ENCODE measurements at places on chromosomes 7 and 10. TPM values are rescaled to one million over a fixed set of nuclear protein-coding genes. Genes with fewer than 3 reads are reported as not detected.

GRCh38 chr7:33692956-33693355, 212.4 kb upstream of the BMPER start:
- no peaks in the 10 kb centered on the region for H3K4me1 ChIP-seq
- no peaks in the 10 kb centered on the region for H3K27me3 ChIP-seq
- no peak for DNase-seq
- H3K4me3 ChIP-seq, result no peak overlapping the region
- peaks cover 5% of the 10 kb centered on the region for H3K36me3 ChIP-seq
- no peak overlapping the region for H3K27ac ChIP-seq

DNA sequence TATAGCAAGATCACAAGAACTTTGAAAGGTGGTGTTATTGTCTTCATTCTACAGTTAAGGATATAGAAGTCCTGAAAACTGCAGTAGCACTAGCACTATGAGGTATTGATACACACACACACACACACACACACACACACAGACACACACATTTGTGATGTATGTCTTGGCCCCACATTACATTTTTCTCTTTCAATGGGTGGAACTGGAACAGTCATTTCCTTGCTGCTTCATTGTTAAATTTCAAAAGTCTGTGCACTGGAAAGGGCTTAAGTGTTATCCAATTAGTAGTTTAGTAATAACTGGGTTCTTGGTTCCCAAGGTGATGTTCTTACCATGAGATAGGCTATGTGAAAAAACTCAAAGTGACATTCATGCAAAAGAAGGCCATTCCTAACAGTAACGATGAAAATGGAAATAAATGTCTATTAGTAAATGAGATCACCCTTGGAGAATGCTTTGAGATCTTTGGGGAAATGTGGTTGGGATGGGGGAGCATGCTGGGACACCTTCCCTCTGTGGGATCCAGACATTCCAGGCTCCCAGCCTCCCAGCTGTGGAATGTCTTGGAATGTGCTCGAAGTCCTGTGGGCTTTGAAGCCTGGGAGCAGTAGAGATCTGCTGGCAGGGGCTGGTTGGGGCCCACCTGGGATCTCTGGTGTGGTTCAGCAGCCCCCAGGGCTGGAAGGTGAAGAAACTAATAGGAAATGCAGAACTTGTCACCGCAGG, 37.4 kb upstream of the CALD1 start:
- no peak overlapping the region for H3K4me3 ChIP-seq
- no peak for DNase-seq
- H3K36me3 ChIP-seq, result no peaks in the 10 kb centered on the region
- H3K4me1 ChIP-seq, result peaks cover 4% of the 10 kb centered on the region
- no peak overlapping the region for H3K27ac ChIP-seq

DNA sequence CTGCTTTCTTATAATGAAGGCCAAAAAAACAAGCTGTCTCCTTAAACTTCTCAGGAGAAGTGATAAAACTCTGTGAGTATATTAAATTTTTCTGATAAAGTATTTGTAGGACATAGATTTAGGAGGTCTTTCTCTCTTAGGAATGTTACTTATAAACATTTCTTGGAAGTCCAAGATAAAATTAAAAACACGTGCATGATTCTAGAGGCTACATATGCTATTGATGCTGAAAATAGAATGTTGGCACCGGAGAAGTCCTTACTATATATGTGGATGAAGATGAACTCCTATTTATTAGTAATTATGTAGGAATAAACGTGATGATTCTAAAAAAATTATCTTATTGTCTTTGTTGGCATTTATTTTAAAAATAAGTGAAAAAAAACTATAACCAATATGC, 241.3 kb upstream of the LRRTM3 start:
- DNase-seq, result no peak
- H3K27me3 ChIP-seq, result no peaks in the 10 kb centered on the region
- H3K4me3 ChIP-seq, result no peak overlapping the region
- H3K36me3 ChIP-seq, result no peaks in the 10 kb centered on the region
- no peaks in the 10 kb centered on the region for H3K4me1 ChIP-seq

- H3K27me3 ChIP-seq, result no peaks in the 10 kb centered on the region
- DNase-seq, result no peak
- H3K27ac ChIP-seq, result no peak overlapping the region
- H3K4me1 ChIP-seq, result peaks cover 33% of the 10 kb centered on the region
Observed at GRCh38 chr7:38327637-38328036, 54.2 kb upstream of the TARP start.

GRCh38 chr7:116652793-116653192, 19.2 kb upstream of the MET start:
- DNase-seq, result no peak
- H3K36me3 ChIP-seq, result no peaks in the 10 kb centered on the region
- H3K27me3 ChIP-seq, result peaks cover 24% of the 10 kb centered on the region
- H3K4me1 ChIP-seq, result no peaks in the 10 kb centered on the region
- H3K27ac ChIP-seq, result no peak overlapping the region
- H3K4me3 ChIP-seq, result no peak overlapping the region

GRCh38 chr10:5499493-5500140, at the start of gene CALML5:
TSS of gene CALML5 (minus strand) at chr10:5499570. CDS start at chr10:5499438, 132 bp downstream.
- H3K36me3 ChIP-seq, result no peaks in the 10 kb centered on the region
- DNase-seq, result no peak
- no peaks in the 10 kb centered on the region for H3K4me1 ChIP-seq
- no peak within 1 kb of the TSS for H3K4me3 ChIP-seq

DNA sequence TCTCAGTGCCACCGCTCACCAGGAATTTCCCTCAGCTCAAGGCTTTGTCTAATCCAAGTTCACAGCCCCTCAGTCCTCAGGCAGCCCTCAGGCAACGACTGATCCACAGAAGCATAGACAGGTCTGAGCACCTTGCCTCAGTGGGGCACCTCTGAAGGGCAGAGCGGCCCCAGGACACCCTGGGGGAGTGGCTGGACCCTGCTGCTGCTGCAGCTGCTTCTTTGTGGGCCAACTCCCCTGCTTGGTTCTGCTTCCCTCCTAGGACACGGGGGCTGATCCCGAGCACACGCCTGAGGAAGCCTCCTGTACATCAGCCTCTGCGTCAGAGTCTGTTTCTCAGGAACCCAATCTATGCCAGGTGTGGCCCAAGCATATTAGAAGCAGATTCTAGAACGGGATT, 16.2 kb downstream of the CUZD1 start:
- H3K4me1 ChIP-seq, result no peaks in the 10 kb centered on the region
- no peak for DNase-seq
- no peak overlapping the region for H3K4me3 ChIP-seq

- no peak overlapping the region for H3K27ac ChIP-seq
- peaks cover 5% of the 10 kb centered on the region for H3K4me1 ChIP-seq
- DNase-seq, result no peak
- no peak overlapping the region for H3K4me3 ChIP-seq
Observed at GRCh38 chr10:100710151-100710871, 35.1 kb upstream of the PAX2 start.

GRCh38 chr7:26685606-26686005, 178.8 kb downstream of the SKAP2 start:
- H3K27me3 ChIP-seq, result peaks cover 27% of the 10 kb centered on the region
- H3K4me3 ChIP-seq, result no peak overlapping the region
- H3K4me1 ChIP-seq, result no peaks in the 10 kb centered on the region
- no peak for DNase-seq
- peaks cover 1% of the 10 kb centered on the region for H3K36me3 ChIP-seq
- H3K27ac ChIP-seq, result no peak overlapping the region

- H3K27ac ChIP-seq, result peak overlapping the region; percentile 68
- H3K36me3 ChIP-seq, result peaks cover 3% of the 10 kb centered on the region
- no peak for DNase-seq
Observed at GRCh38 chr10:102994531-102995295, 76.6 kb downstream of the CNNM2 start.

ACSM6 gene
- total RNA-seq, result not detected

FAM24B gene
- 12.8 TPM for total RNA-seq

AEBP1 gene
- 38.3 TPM for total RNA-seq

GARIN1A gene
- total RNA-seq, result 0.29 TPM
